Smooth muscle cell of the pulmonary artery (primary cell): ENCODE measurements at places on chromosomes 3 and 15. TPM values are rescaled to one million over a fixed set of nuclear protein-coding genes. Genes with fewer than 3 reads are reported as not detected.

Gene FSIP1
- 0.66 and 1.6 TPM in 2 replicates for total RNA-seq

Gene NPAP1
- total RNA-seq = not detected in 2 replicates

Gene GOLGA8T
- 0.13 and 0.17 TPM in 2 replicates for total RNA-seq

Gene CASR
- total RNA-seq = not detected in 2 replicates

Gene ARID3B
- total RNA-seq = 2.0 and 2.4 TPM in 2 replicates
